Type B pancreatic cell (in vitro differentiated cells): ENCODE measurements at places on chromosomes 6 and 20.
A peak's percentile ranks its signal among the peaks of the same experiment; 100 is the strongest.

DNA sequence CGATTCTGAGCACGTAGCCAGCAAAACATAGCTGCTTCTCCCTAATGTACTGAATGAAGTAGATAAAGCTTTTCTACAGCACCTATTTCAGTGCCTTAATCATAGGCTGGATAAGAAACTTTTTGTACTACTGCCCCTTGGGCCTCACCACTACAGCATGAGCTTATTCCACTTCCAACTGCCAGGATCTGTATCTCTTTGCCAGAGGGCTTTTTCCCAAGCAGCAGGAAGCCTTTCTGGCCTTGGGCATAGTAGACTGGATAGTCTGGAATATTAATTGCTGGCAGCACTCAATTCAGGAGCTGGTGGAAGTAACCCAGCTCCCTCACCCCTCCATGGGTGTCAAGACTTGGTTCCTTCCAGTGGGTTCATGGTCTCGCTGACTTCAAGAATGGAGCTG lies 43.6 kb downstream of the ANKEF1 start:
- H3K4me1 ChIP-seq = peaks cover 13% of the 10 kb centered on the region
- no peak for DNase-seq

DNA sequence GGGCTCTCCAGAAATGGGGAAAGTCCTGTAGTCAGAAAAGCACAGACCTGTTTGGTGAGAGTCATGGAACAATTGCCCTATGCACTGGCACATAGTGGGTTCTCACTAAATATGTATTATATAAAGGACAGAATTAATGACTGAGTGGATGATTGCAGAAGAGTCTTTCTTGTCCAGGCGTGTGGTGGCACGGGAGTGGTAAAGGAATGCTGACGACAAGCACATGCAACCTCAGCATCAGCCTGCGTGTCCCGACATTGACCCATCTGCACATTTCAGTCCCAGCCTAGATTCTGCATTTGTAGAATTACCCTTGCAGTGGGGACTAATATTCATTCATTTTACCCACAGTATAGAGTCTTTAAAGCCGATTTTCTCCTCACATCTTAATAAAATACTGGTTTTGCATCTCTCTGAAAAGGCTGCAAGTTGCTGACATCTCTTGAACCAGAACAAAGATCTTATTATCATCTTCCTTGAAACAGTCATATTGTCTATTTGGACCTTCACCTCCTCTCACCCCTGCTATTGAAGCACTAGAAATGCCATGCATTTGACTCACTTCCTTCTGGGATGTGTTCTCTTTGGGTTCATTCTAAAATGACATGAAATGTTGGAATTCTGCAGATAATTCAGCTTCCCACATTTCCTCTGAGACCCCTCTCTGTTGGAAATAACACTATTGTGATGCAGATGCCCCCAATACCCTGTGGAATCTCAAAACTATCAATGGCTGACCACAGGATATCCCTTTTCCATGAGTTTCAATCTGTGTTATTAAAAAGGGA lies 883.6 kb upstream of the FLRT3 start:
- no peak overlapping the region for H3K4me3 ChIP-seq
- H3K27me3 ChIP-seq = no peaks in the 10 kb centered on the region
- peaks cover 16% of the 10 kb centered on the region for H3K4me1 ChIP-seq
- H3K36me3 ChIP-seq = no peaks in the 10 kb centered on the region
- DNase-seq = no peak

GRCh38 chr6:131807644-131808459 lies at the start of gene ENPP1:
ENPP1 (plus strand) TSS chr6:131808020; CDS start chr6:131808036, 16 bp downstream.
- peak; percentile 74 for DNase-seq
- H3K27me3 ChIP-seq = peaks cover 56% of the 10 kb centered on the region
- H3K4me1 ChIP-seq = peaks cover 6% of the 10 kb centered on the region
- no peaks in the 10 kb centered on the region for H3K36me3 ChIP-seq
- peak within 1 kb of the TSS; percentile 63 for H3K27ac ChIP-seq
- peak within 1 kb of the TSS; percentile 93 for H3K4me3 ChIP-seq

DNA sequence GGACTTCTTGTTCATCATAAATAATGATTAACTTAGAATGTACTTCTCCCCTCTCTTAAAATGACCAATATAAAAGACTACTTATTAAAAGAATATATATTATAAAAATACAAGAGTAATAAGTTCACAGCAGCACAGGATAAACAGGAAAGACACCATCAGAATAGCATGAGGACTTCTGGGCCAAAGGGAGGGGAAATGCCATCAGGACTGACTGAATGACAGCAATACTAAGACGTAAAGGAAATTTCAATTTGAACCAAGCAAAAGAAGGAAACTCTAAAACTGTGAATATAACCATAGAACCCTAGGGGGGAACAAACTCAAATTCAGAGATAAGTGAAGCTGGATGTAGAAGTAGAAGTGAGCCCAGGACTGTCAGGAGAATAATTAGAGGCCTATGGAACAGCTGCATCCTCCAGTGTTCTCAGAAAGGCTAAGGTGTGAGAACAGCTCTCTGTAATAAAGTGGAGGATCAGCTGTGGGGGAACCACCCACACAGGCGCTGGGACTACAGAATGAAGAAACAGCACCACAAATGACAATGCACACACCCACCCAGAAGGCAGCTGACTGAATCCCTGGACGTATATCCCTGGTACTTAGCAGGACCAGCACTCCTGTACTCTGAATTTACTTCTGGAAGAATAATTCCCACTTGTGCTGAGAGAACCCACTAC lies 37.8 kb downstream of the ZHX3 start:
- peaks cover 4% of the 10 kb centered on the region for H3K4me1 ChIP-seq
- DNase-seq = no peak
- H3K27me3 ChIP-seq = peaks cover 3% of the 10 kb centered on the region
- H3K27ac ChIP-seq = no peak overlapping the region
- H3K4me3 ChIP-seq = no peak overlapping the region

DNA sequence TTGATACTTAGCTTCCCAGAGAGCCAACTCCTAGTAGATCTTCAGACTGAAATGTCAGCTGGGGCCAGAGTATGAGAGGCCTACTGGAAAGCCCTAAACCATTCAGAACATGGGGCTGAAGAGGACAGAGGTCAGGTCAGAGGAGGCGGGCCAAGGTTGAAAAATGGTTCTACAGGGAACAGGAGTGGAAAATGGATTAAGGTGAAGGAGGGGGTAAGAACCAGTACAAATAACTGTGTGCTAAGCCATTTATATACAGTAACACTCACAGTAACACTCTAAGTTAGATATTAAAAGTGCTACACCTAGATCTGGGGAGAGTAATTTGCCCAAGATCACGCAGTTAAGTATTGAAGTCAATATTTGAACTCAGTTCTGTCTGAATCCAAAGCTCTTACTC lies 313.2 kb upstream of the MAP3K7 start:
- peaks cover 14% of the 10 kb centered on the region for H3K27me3 ChIP-seq
- peaks cover 16% of the 10 kb centered on the region for H3K4me1 ChIP-seq
- no peak overlapping the region for H3K4me3 ChIP-seq
- DNase-seq = no peak
- no peaks in the 10 kb centered on the region for H3K36me3 ChIP-seq
- H3K27ac ChIP-seq = no peak overlapping the region

DNA sequence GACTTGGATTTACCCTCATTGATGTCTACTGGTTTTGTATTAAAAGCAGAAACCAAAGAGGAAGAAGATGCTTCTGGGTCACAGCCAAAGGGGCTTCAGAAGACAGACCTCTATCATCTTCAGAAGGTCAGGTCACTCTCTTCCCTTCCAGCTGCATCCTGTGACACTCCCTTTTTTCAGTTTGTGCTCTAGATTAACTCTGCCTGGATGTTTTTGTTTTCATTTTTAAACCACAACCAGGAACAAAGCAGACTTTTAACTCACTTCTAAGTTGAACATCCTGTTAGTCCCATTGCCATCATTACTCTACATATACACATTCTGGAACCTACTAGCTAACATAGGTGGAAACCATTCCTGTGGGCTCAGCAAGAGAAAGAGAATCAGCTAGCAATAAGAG lies 45.2 kb downstream of the AKIRIN2 start:
- no peaks in the 10 kb centered on the region for H3K4me1 ChIP-seq
- peaks cover 29% of the 10 kb centered on the region for H3K36me3 ChIP-seq
- no peak for DNase-seq
- no peaks in the 10 kb centered on the region for H3K27me3 ChIP-seq
- H3K4me3 ChIP-seq = no peak overlapping the region
- H3K27ac ChIP-seq = no peak overlapping the region

GRCh38 chr20:39960522-39961428 lies 728.3 kb downstream of the MAFB start:
- no peak overlapping the region for H3K4me3 ChIP-seq
- no peaks in the 10 kb centered on the region for H3K36me3 ChIP-seq
- peaks cover 18% of the 10 kb centered on the region for H3K4me1 ChIP-seq
- H3K27me3 ChIP-seq = no peaks in the 10 kb centered on the region
- no peak for DNase-seq

- H3K27ac ChIP-seq = no peak overlapping the region
- H3K36me3 ChIP-seq = no peaks in the 10 kb centered on the region
Observed at GRCh38 chr6:25314509-25315175, 35.5 kb downstream of the CARMIL1 start.

GRCh38 chr6:116255246-116255800 lies 1.4 kb upstream of the TSPYL4 start:
- H3K27ac ChIP-seq = no peak overlapping the region
- H3K36me3 ChIP-seq = peaks cover 29% of the 10 kb centered on the region
- no peaks in the 10 kb centered on the region for H3K27me3 ChIP-seq
- no peak overlapping the region for H3K4me3 ChIP-seq

- DNase-seq = no peak
- no peak overlapping the region for H3K4me3 ChIP-seq
- no peaks in the 10 kb centered on the region for H3K4me1 ChIP-seq
- no peaks in the 10 kb centered on the region for H3K36me3 ChIP-seq
- H3K27ac ChIP-seq = no peak overlapping the region
- H3K27me3 ChIP-seq = no peaks in the 10 kb centered on the region
Observed at GRCh38 chr20:2446845-2447244, 23.7 kb downstream of the SNRPB start.

DNA sequence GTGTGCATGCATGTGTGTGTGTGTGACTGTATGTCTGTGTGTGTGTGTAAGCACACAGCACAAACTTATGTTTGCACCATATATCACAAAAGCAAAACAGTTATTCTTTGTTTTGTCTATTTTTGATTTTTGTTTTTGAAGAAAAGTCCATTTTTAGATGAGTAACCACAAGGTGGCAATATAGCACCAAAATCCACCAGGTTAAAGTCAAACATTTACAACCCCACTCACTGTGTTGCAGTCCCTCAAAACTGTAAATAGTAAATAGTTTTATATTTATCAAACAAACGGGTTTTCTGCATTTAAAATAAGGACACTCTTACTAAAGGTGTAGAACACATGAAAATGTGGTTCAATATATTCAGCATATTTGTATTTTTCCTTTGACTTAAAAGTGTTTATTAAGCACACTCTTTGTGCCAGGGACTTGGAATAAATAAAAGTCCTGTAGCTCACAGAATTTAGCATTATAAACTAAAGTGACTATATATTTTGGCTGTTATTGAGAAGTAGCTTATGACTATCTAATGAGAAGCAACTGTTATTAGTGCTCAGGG lies 118.5 kb downstream of the GFRAL start:
- H3K4me1 ChIP-seq = peaks cover 20% of the 10 kb centered on the region
- H3K27me3 ChIP-seq = no peaks in the 10 kb centered on the region
- DNase-seq = no peak

- H3K36me3 ChIP-seq = peaks cover 40% of the 10 kb centered on the region
- H3K27ac ChIP-seq = peak overlapping the region; percentile 95
- H3K27me3 ChIP-seq = no peaks in the 10 kb centered on the region
- peak overlapping the region; percentile 92 for H3K4me3 ChIP-seq
- H3K4me1 ChIP-seq = peaks cover 22% of the 10 kb centered on the region
Observed at GRCh38 chr6:27471365-27472115, 1.4 kb downstream of the ZNF184 start.

GRCh38 chr6:157099912-157100593 lies 223.3 kb downstream of the TMEM242 start:
- no peak overlapping the region for H3K4me3 ChIP-seq
- H3K4me1 ChIP-seq = peaks cover 7% of the 10 kb centered on the region
- H3K27ac ChIP-seq = no peak overlapping the region
- no peak for DNase-seq
- peaks cover 25% of the 10 kb centered on the region for H3K36me3 ChIP-seq

- no peak overlapping the region for H3K27ac ChIP-seq
- no peaks in the 10 kb centered on the region for H3K27me3 ChIP-seq
- H3K4me3 ChIP-seq = no peak overlapping the region
- DNase-seq = no peak
Observed at GRCh38 chr6:92361990-92362389, 1057.4 kb downstream of the EPHA7 start.

DNA sequence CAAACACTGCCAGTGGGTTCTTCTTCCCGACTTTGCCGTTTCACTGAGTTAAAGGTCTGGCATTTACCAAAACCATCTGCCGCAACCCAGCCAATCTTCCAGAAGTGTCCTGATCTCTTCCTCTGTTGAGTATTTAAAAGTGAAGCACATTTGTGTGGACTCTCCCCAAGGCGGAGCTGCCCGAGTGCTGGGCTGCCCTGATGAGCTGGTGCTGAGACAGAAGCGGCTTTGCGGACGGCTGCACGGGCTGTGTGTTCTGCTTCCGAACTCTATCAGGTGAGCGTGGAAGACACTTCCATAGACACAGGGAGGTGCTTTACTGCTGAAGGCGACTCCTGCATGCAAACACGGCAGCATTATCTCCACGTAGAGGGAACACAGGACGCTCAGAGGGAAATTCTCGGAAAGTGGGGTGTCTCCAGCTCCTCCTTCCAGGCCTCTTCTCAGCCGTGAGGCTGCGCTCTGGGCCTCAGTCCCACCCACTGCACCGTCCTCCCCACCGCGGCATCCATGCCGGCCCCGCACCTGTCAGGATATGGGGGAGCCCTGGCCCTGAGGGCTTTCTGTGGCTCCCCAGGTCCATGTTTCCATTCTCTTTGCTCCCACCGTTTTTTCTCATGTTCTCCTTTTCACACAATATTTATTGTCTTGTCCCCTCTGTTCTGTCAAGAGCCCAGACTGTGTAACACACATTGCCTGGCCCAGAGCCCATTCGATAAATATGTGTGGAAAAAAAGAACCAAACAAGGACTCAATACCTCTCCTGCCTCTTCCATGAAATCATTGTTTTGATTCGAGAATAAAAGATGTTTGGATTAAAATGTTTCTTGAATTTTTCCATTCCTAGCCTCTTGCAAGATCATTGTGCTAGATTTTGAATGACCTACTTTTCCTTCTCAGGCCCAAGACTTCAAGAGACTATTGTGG lies 205.1 kb downstream of the DLL1 start:
- no peak for DNase-seq
- H3K36me3 ChIP-seq = no peaks in the 10 kb centered on the region
- peaks cover 7% of the 10 kb centered on the region for H3K4me1 ChIP-seq
- H3K4me3 ChIP-seq = no peak overlapping the region
- no peak overlapping the region for H3K27ac ChIP-seq

DNA sequence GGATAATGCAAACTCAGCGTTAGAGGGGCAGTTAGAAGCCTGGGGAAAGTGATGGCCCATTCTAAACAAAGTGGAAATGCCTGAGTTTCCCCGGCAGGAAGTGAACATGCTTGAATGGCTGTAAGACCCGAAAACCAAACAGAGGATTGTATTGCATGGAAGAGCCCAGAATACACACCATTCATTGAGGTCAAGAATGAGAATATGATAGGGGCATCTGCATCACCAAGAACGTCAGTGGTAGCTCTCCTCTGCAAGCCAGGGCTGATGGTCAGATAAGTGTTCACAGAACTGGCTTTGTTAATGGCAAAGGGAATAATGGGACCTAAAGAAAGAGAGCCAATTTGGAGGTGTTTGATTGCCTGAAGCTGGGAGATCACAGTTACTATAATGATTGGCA lies 663.4 kb downstream of the KHDRBS2 start:
- no peaks in the 10 kb centered on the region for H3K4me1 ChIP-seq
- no peak overlapping the region for H3K27ac ChIP-seq
- H3K4me3 ChIP-seq = no peak overlapping the region
- no peak for DNase-seq
